Chondrocyte (in vitro differentiated cells): ENCODE measurements at places on chromosomes 11 and 22. TPM values are rescaled to one million over a fixed set of nuclear protein-coding genes. Genes with fewer than 3 reads are reported as not detected.

Gene C22orf42
- total RNA-seq, result not detected in 3 replicates

Gene LMO1
- total RNA-seq, result not detected in 3 replicates

Gene HSPA8
- total RNA-seq, result 1,112 to 1,153 TPM (median 1,138 TPM) in 3 replicates

Gene UBASH3B
- total RNA-seq, result 10.4 to 14.8 TPM (median 14.4 TPM) in 3 replicates

Gene APOA1
- total RNA-seq, result not detected in 3 replicates

Gene SCN2B
- total RNA-seq, result 0.12 to 0.24 TPM (median 0.13 TPM) in 3 replicates

Gene ST14
- total RNA-seq, result 0.10 TPM in 2 of 3 replicates, not detected in the other

Gene PRG3
- total RNA-seq, result not detected in 3 replicates

Gene NLRP14
- total RNA-seq, result 0.05 TPM in 1 of 3 replicates, not detected in the others

Gene OR8B3
- total RNA-seq, result not detected in 3 replicates

Gene TBX10
- not detected in 3 replicates for total RNA-seq

Gene AMPD3
- 2.2 to 3.1 TPM (median 2.3 TPM) in 3 replicates for total RNA-seq

Gene VSIG10L2
- not detected in 3 replicates for total RNA-seq

Gene GPHA2
- total RNA-seq, result not detected in 3 replicates

Gene FANCF
- total RNA-seq, result 7.0 to 7.4 TPM (median 7.2 TPM) in 3 replicates

Gene SCGB1D2
- total RNA-seq, result not detected in 3 replicates

Gene VPREB1
- total RNA-seq, result not detected in 3 replicates

Gene TMEM218
- total RNA-seq, result 11.5 to 15.2 TPM (median 12.0 TPM) in 3 replicates

Gene KRTAP5-2
- total RNA-seq, result not detected in 3 replicates

Gene MEI1
- total RNA-seq, result 0.40 to 0.85 TPM in 2 of 3 replicates, not detected in the other

Gene CCDC116
- total RNA-seq, result 0.44 to 0.85 TPM (median 0.47 TPM) in 3 replicates

Gene LZTR1
- 86.4 to 103 TPM (median 87.0 TPM) in 3 replicates for total RNA-seq

Gene JAML
- total RNA-seq, result not detected in 3 replicates

Gene USP28
- 27.0 to 34.1 TPM (median 33.3 TPM) in 3 replicates for total RNA-seq
